Progenitor cell of endocrine pancreas (in vitro differentiated cells): ENCODE measurements at places on chromosomes 5 and 9.

- no peak for DNase-seq
Observed at GRCh38 chr5:173642895-173643481, 26.5 kb upstream of the BOD1 start.

GRCh38 chr5:142293486-142293885 lies 31.3 kb downstream of the SPRY4 start:
- DNase-seq = no peak

DNA sequence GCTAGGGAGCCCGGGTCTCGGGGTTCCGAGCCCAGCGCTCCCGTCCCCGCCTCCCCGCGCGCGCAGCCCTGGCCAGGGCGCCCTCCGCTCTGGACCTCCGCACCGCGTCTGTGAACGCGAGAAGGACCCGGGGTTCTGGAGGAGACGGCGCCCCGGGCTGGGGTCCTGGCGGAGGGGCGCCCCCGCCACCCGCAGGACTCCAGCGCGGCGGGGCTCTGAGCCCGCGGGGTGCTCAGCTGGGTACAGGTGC lies 431 bp downstream of the TMOD1 start:
- peak; percentile 18 for DNase-seq

DNA sequence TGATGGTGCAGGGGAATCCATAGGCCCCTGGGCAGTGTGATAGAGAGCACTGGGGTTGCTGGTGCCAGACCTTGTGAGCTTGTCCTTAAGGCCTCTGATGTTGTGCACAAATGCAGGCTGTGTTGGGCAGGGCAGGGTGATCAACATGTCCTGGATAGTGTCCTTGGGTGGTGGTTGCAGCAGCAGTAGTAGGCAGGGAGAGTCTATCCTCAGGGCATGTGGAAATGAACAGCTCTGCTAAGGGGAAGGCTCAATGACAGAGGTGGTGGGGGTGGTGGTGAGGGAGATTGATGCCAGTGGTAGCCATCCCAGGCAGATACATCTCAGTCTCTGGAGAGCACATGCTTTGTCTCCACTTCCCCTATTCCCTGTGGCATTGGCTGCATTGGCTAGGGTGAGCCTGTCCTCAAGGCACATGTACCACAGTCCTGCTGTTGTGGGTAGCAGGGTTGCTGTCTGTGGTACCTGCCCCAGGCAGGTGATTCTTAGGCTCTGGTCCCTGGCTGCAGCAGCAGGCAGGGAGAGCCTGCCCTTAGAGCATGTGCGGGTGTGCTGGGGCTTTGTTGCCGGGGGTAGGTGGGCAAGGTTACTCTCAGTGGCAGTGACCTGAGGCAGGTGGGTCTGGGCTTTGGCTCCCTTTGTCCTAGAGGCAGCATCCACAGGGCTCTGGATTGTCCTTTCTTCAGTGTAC lies 111.1 kb downstream of the WDR70 start:
- no peak for DNase-seq

DNA sequence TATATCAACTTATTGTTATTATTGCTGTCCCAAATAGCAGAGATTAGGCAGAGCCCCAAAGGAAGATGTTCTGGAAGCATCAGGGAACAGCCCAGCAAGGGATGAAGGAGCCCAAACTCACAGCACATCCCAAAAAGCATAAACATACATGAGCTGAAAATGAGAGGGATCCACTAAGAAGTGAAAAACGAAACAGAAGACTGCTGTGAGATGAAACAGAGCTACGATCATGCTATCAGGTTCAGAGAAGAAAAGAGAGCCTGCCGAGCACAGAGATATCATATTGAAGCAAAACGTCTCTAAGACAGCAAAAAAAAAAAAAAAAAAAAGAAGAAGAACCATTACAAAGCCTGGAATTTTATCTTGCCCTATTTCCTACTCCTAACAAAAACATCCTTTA lies 127.3 kb downstream of the ZNF608 start:
- DNase-seq = no peak

- DNase-seq = peak; percentile 19
Observed at GRCh38 chr9:126885131-126885641, 24.7 kb downstream of the ZBTB34 start.

DNA sequence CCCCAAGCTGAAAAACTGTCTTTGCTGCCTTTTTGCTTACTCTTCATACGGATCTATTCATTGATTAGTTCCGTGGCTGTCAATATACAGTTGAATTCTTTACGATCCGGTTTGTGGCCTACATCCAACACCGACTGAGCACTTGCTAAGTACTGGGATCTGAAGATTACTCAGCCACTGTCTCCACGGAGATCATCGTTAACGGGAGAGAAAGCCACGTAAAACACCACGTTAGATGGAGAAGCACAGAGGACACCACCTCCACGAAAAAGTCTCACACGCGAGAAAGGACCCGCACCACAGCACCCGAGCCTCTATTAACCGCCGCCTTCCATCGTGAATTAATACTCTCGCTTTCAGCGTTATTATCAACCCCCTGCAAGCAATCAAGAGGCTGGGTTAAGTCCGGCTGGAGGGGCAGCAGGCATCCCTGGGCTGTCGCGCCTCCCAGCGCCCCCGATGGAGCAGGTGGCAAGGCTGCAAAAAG lies 650 bp downstream of the ELP1 start:
- peak; percentile 51 for DNase-seq

DNA sequence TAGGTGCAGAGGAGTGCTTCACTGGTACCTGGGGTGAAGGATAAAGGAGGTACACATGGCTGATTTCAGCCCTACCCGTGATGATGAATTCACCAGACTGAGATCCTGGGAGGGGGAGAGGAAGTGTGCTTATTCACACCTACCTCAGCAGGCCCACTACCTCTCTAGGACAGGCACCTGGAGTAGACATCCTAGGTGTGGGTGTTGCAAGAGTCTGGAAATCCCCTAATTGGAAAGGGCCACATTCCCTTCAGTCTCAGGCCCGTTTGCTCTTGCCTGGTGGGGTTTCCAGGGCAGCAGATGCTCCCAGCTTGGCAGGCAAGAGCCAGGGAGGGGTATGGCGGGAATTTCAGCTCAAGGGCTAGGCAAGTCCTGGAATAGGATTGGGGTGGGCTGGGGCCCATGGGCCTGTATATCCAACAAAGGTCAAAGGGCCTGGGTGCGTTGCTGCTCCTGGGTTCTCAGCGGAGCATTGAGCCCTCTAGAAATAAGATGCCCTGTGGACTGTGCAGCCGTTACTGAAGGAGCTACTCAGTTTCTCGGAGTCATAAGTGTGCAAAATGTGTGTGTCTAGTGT lies 5.8 kb upstream of the CCL21 start:
- DNase-seq = no peak

DNA sequence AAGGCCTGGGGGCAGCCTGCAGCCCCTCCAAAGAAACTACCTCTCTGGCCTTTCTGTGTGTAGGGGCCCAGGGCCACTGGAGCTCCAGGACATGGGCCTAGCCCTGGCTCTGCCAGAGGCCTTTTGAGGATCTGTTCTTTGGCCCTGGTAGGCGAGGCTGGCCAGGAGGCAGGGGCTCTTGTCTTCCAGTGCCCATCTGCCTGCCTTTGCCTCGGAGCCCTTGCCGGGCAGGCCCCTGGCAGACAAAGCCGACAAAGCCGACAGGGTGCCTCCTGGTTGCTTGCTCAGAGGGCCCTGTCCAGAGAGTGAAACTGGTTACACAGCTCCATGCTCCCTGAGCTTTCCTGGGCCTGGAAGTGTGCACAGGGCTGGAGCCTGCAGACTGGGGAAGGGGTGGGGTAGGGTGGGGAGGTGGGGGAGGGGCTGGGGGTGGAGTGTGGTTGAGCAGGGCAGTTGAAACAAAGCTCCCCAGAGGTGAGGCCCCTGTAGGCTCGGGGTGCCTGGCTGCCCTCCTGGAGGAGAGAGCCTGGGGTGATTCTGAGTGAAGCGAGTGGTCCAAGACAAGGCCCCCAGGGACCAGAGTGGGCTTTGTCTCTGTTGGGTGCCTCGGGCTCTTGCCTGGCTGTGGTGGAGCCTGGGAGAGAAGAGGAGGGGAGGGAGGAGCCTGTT lies 29.3 kb downstream of the PTPA start:
- DNase-seq = peak; percentile 30

- no peak for DNase-seq
Observed at GRCh38 chr9:21590058-21590996, 108.2 kb upstream of the IFNE start.

GRCh38 chr9:99025616-99026270 lies 79.2 kb upstream of the TGFBR1 start:
- DNase-seq = no peak

DNA sequence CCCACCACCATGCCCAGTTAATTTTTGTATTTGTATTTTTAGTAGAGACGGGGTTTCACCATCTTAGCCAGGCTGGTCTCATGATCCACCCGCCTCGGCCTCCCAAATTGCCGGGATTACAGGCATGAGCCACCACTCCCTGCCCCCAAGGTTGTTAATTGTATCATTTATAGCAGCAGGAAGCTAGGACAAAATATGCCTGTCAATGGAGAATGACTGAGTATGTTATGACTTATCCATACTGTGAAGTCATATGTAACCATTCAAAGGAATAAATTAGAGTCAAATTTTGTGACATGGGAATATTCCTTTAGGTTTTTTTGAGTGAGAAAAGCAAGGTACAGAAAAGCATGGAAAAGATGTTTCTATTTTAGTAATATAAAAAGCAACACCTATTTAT lies 3.9 kb upstream of the DAB2 start:
- no peak for DNase-seq

DNA sequence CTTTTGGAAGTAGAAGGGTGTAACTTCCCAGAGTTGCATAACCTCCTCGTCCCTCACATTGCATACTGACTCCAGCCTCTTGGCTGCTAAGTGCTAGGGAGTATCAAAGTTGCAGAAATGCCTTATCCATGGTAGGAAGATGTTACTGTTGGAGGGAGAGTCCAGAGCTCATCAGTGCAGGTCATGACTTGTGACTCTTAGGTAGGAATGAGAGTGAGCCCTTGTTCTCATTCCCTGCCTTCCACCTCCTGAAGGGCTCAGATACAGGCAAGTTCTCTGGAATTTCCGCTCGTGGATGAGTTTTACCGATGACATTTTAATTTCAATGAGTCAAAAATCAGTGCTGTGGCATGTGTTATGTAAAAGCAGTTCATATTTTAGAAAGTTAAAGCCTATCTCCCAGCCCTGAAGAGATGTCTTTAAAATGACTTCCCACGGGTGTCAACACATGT lies 17.0 kb downstream of the IRX1 start:
- no peak for DNase-seq

DNA sequence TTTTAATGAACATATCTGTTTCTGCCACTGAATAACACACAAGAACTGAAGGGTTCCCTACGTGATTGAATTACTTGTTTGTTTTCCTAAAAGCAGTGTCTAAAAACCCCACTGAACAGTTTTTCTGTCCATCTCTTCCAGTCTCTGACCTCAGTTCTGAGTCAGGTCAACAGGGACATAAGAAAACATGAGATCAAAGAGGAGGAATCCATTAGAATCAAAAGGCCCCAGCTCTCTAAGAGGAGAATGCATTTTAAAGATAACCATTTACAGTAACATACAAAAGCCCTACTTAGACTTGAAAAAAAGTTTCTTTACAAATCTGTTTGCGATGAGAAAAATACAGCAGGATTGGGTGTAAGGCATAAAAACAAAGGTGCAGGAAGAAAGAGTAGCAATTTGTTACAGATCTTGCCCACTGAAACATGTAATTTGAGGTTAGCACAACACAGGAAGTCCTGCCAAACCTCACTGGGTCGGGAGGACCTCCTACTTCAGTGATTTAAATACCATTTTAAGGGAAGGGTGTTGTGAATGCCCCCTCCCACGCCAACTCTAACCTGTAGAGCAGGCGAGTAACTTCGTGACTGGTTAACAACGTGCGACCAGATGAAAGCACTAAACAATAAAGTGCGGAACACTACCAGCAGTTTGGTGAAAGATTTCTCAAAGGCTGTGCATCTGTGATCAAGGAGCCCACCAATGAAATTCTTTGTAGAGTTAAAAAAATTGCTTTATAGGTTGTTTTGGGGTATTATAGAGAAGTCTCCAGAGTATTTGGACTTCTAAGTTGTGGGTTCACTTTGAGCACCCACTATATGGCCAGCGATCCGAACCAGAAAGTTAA lies 1.3 kb downstream of the QSOX2 start:
- no peak for DNase-seq

DNA sequence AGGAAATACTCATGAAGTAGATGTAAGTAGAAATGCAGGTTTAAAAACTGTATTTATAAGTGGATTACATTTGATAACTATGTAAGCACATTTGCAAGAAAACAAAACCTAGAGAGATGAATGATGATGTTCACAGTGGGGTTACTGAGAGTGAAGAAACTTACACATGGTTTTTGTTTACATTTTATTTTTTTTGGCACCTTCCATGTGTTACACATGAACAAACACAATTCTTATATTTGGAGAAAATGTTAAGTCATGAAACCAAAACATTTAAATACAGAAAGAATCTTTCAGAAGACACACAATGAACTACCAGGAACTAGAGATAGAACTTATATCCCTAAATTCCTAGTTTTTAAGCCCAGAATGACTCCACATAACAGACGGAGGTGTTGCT lies 51.5 kb upstream of the SPATA31E1 start:
- DNase-seq = no peak

DNA sequence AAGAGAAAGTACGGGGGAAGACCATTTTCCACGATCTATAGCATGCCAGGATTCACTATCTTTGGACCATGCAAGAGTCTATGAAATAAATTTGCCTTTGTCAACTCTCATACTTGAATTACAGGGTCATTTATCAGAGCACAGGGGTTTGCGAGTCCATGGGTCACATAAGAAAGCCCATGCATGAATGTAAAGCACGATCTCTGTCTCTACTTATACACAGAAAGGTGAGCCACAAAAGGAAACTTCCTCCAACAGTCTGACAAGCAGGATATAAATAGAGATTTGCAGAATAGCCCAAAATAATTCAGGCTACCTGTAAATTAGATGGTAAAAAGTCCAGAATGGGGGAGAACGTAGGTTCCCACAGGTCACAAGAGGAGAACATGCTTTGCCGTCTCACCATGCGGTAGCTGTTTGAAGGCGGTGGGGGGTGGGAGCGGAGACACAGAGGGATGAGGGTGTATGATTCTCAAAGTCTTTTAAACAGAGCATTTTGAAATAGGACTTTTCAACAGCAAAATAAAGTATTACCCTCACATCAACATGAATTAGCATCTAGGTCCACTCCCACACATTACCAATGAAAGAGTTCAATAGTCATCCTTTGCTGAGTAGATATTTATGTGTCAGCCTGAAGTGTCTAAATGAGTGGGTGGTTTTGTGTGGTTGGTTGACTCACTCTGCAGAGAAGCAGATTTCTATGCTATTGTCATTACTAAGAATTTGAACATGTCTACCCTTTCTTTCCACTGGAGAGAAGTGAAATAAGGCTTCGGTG lies 279.7 kb downstream of the EBF1 start:
- DNase-seq = no peak

- DNase-seq = no peak
Observed at GRCh38 chr5:121533814-121534213, 317.9 kb upstream of the FTMT start.
